ENCODE measurements at places on chromosomes 6 and 20. TPM values are rescaled to one million over a fixed set of nuclear protein-coding genes. Genes with fewer than 3 reads are reported as not detected.

Gene HAO1
- total RNA-seq: not detected

Gene TRIM31
- total RNA-seq: not detected

Gene SOBP
- 3.9 TPM for total RNA-seq

Gene PTPRK
- 142 TPM for total RNA-seq

Gene THEMIS
- total RNA-seq: not detected

Gene TINAG
- total RNA-seq: not detected

Gene CRISP2
- not detected for total RNA-seq

Gene BPI
- total RNA-seq: not detected

Gene DDO
- not detected for total RNA-seq

Gene MOG
- total RNA-seq: not detected

Gene CST5
- not detected for total RNA-seq
